Fibroblast of pulmonary artery (primary cell): ENCODE measurements at places on chromosomes 4 and X.
A peak's percentile ranks its signal among the peaks of the same experiment; 100 is the strongest.

DNA sequence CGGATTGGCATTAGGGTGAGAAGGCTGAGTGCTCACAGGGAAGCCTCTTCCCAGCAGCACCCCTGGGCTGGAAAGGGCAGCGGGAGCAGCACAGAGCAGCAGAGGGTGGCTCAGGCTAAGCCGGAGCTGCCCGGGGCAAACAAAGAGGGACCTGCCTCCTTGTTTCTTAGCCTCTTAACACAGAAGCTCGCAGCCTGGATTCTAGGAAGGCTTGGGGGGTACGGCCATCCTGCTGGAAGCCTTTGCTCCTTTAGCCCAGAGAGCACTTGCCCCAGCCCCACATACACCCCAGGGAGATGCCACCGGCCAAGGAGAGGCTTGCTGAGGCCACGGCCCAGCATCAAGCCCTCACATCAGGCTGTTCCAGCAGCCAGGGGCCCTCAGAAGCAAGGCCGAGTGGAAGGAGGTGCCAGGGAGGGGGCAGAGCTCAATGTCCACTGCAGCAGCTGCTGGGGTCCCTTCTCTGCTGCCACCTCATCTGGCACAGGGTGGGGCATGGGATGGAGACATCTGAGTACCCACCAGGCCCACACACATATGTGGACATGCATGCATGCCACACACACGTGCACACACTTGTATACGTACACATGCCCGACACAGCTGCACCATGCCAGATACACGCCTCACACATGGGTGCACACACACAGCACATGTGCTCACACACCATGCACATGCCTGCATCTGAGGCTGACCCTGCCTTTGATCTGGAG is 20.3 kb upstream of the SPON2 start:
- DNase-seq: no peak

GRCh38 chr4:37160653-37161052 is 83.9 kb upstream of the NWD2 start:
- DNase-seq: no peak

GRCh38 chr4:168685136-168685809 is 188.4 kb downstream of the PALLD start:
- DNase-seq: no peak

DNA sequence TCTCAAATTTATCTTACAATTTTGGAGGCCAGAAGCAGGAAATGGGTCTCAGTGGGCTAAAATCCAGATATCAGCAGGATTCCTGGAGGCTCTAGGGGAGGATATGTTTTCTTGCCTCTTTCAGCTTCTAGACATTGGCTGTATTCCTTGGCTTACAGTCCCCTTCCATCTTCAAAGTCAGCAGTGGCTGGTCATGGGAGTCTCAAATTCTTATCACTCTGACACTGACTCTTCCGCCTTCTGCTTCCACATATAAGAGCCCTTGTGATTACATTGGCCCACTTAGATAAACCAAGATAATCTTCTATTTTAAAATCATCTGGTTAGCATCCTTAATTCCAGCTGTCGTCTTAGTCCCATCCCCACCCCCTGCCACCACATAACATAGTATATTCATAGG is 113.0 kb downstream of the PCDH7 start:
- no peak for DNase-seq

GRCh38 chrX:2463973-2464676 is 36.7 kb downstream of the DHRSX start:
- no peak for DNase-seq

DNA sequence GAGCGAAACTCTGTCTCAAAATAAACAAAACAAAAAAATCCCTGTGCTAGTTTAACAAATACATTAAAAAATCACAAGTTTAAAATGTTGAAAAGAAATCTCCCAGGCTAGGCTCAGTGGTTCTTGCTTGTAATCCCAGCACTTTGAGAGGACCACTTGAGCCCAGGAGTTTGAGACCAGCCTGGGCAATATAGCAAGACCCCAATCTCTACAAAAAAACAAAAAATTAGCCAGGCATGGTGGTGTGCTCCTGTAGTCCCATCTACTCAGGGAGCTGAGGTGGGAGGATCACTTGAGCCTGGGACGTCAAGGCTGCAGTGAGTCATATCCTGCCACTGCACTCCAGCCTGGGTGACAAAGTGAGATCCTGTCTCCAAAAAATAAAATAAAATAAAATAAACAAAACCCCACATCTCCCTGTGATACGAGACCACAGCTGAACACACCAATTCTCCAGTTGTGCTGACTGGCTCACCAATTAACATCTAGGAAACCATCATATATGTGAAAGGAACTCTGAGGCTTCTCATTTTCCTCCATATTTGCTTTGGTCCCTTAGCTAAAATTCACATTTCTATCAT is 7.3 kb downstream of the RPS4X start:
- peak; percentile 64 for DNase-seq

GRCh38 chr4:138698641-138699040 is 316.9 kb upstream of the NOCT start:
- DNase-seq: no peak

DNA sequence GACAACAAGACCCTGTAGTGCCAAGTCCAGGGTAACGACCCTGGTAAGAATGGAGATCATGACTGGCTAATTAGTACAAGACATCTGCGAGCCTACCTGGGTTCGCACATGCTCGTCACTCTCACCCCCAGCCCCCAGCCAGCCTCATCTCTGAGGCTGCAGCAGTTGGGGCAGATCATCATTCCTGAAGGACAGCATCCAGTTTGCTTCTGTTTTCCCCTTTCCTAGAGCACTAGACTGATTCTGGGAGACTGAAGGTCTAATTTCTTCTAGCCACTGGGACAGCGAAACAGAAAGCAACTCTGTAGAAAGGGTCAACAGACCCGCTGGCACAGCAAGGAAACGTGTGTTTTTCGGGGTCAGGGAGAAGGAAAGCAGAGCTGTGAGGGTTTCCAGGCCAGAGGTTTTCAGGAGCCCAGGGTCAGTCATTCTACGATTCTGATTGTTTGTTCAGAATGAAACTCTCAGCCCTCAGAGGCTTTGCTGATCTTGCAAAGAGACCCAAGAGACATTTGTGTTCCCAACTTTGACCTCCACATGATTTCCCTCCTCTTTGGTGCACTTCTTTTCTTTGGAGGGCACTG is 343.1 kb upstream of the NOCT start:
- no peak for DNase-seq

GRCh38 chrX:65451663-65452062 is 82.9 kb downstream of the LAS1L start:
- DNase-seq: peak; percentile 47
